T-helper 9 cell (primary cell): ENCODE measurements at places on chromosomes 2 and 18.

DNA sequence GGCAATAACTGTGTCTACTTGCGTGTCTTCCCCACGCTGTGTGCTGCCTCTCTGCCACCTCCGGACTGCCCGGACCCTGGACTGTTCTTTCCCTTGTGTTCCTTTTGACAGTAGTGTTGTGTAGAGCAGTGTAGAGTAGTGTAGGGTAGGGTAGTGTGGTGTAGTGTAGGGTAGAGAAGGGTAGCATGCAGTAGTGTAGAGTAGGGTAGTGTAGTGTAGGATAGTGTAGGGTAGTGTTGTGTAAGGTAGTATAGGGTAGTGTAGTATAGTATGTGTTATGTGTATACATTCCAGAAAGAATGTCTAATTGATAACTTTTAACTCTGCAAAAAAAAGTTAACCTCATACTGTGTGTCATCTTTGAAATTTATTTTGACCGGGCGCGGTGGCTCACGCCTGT is 49.7 kb upstream of the ZNF236 start:
- DNase-seq = no peak

- DNase-seq = no peak
Measured at GRCh38 chr18:13640266-13640860, 86.0 kb downstream of the FAM210A start.

DNA sequence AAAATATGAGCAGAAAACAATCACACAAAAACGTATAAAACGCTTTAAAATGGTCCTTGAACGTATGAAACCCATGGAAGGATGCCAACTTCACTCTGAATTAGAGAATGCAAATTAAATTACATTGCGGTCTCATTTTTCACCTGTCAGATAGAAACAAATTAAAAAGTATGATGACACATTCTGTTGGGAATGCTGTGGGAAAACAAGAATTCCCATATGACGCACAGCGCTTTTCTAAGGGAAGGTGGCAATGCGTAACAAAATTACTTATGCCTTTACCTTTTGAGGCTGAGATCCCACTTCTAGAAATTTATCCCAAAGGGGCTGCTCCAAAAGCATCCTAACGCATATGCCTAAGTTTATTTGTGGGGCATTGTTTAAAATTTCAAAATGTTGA is 3.8 kb upstream of the RPS7 start:
- DNase-seq = no peak

DNA sequence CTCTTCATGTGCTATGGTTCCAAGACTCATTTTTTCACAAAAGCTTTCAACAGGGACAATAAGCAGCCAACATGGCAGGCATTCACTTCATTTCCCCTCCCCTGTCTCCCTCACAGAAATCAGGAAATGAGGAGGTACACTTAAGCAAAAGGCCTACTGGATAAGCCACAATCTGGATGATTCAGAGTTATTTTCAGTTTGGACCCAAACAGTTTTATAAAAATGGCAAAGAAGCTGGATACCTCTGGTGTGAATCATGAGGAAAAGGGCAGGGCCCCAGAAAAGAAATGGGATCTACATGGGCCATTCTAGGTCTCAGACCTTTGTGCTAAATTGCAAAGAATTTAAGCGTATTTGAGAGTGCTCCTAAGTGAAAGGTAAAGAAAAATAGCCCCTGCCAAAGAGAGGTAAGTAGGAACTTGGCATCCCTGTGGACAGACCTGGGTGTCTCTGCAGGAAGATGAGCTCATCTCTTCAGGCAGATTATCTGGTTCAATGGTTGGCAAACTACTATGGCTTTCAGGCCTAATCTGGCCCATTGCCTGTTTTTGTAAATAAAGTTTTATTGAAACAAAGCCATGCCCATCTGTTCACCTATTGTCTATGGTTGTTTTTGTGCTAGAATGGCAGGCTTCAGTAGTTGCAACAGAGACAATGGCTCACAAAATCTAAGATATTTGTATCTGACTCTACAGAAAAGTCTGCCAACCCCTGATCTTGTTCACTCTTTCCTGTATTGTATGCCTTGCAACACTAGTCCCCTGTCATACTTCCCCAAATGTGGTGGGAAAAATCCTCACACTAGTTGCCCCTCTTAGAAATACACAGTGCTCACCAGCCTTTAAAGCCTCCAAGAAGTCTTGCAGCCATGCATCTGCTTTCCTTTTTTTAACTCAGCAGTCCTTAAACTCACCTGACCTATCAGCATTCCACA is 315.0 kb downstream of the ALK start:
- no peak for DNase-seq

DNA sequence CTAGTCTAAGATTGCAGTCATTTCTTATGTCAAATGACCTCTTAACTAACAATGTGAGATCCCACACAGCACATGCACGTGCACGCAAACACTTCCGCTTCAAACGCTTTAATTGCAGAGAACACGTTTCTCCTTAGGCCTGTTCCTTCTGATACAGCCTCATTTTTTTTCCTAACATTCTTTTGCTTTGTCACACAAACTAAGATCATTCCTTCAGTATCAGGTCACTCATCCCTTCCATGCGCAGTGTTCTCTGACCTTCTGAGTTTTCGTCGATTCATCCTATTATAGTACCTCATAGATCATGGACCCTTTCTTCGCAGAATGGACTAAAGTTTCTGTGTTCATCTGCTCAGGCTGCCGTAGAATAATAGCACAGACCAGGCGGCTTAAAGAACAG is 327.1 kb upstream of the CDH19 start:
- no peak for DNase-seq

DNA sequence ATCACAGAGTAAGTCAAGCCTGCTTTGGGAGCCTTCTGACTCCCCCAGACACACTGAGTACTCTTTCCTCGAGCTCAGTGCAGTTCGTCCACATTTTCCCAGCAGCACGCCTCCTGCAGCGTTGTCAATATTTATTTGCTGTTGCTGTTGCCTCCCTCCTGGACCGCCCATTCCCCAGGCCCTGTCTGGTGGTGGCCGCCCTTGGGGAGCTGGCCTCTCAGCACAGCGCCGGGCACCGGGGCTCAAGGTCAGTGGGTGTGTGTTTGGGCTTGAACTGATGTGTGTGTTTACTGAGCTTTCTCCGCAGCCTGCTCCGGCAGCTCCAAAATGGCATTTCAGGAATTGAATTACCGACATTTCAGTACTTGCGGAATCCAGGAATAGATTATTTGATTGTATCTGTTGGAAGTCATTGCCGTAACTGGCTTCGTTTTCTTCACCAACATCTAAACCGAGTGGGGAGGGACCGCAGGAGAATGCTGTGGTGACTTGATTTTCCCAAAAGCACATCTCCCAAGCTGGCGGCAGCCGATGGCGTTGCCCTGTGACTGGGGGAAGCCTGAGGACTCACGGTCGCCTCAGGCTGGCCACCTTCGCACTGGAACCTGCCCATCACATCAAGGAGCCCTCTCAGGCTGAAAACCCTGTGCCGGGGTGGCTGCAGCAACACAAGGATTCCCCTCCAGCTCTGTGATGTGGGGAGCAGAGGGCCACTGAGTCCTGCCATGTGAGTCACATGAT is 66.0 kb downstream of the HPCAL1 start:
- DNase-seq = no peak

DNA sequence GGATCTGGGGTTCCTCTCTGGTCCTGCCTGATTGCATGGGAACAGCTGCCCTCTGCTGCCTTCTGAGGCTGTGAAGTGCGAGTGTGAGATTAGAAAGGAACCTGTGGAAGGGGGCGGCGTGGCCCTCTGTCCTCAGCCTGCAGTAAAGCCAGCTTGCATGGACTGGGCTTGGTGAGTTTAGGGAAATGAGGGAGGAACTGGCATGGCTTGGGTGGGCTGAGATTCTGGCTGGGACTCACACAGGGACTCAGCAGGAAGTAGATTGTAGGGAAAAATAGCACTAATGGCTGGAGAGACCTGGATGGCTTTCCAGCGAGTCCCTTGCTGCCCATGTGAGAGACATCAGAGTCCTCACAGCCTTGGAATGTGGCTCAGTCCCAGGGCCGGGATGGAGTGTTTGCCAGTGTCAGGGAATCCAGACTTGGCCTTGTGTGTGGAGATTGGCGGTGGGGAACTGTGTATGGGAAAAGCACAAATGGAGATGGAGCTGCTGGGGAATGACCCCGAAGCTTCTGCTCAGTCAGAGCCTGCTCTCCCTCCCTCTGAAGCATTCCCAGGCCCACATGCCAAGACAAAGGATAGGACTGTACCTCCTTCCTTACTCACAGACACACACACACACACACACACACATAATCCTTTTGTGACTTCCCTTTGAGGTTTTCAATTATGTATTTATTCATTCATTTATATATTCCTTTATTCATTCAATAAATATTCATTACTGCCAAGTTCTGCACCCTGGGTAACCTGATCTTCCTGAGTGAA is 115.4 kb downstream of the ACAA2 start:
- DNase-seq = no peak

- DNase-seq = no peak
Measured at GRCh38 chr2:238846628-238847418, 1.1 kb upstream of the TWIST2 start.

GRCh38 chr2:19367326-19367725 is 8.9 kb upstream of the OSR1 start:
- no peak for DNase-seq
